ENCODE measurements at places on chromosomes 1 and 21.

- no peak overlapping the region for H3K4me3 ChIP-seq
- no peaks in the 10 kb centered on the region for H3K36me3 ChIP-seq
- DNase-seq = no peak
Measured at GRCh38 chr1:145805057-145805456, 18.8 kb downstream of the RNF115 start.

DNA sequence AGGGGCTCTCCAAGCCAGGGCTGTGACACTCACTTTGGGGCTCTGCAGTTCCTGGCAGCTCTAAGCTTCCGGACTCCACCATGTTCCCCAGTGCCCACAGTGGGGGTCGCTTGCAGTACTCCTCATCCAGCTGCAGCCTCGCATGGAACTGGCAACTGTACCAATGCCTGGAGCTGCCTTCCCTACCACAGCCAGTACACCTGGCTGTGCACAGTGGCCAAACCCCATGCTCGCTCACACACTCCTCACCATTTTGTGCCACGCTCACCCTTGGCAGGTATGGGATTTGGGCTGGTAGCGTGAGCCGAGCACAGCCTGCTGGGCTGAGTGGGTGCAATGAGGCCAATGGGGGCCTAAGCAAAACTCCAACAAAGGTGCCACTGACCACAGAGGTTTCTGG lies 1369.9 kb downstream of the KCNT2 start:
- H3K27me3 ChIP-seq = no peaks in the 10 kb centered on the region
- H3K27ac ChIP-seq = no peak overlapping the region
- H3K4me3 ChIP-seq = no peak overlapping the region
- no peaks in the 10 kb centered on the region for H3K36me3 ChIP-seq

DNA sequence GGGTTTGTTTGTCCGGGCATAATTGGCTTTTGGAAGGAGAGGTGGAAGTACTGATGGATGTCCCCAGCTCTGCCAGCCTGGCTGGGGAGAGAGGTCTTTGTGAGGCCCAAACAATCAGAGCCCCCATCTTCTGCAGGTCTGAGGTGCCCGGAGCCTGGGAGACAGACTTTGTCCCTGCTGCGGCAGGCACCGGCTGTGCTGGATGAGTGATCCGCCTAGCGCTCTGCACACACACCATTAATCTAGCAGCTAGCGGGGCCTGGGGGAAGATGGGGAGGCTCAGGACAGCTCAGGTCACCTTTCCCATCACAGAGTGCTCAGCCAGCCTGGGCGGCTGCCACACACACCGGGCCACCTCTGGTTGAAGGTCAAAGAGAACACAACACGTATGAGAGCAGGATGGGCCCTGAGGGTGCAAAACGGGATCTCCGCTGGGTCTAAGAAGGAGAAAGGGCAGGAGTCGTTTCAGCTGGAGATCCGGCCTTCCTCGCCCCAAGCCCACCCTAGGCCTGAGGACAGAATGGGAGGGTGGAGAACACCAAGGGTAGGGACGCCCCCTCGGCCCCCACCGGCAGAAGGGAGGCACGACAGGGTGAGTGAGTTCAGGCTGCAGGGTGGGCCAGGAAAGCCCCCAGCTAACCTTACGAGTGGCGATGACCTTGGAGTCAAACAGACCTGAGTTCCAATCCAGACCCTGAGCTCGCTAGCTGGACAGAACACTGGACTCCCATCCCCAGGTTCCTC lies 341.8 kb downstream of the NPHP4 start:
- H3K36me3 ChIP-seq = no peaks in the 10 kb centered on the region
- H3K4me1 ChIP-seq = peaks cover 21% of the 10 kb centered on the region
- H3K27me3 ChIP-seq = no peaks in the 10 kb centered on the region

GRCh38 chr1:30899577-30900389 lies 8.8 kb downstream of the SDC3 start:
- H3K4me1 ChIP-seq = peaks cover 17% of the 10 kb centered on the region
- no peak overlapping the region for H3K4me3 ChIP-seq
- H3K27me3 ChIP-seq = no peaks in the 10 kb centered on the region
- no peak overlapping the region for H3K27ac ChIP-seq
- H3K36me3 ChIP-seq = no peaks in the 10 kb centered on the region
- DNase-seq = no peak

DNA sequence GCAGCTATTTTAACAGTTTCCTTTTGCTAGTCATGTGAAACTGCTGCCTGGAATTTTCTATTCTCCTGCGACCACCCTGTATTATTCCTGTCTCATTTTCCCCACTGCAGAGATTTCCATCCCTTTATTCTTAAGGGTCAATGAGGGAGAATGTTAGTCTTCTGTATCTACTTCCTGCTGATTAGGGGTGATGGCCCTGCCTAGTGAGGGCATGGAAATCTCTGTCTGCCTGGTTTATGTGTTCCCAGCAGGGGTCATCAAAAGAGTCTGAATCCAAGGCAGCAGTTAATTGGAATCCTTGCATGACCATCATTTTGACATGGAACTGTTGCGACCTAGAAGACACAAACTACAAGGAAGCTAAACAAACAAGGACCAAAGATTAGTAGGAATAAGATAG lies 325.2 kb downstream of the PLPP3 start:
- no peaks in the 10 kb centered on the region for H3K27me3 ChIP-seq
- no peak overlapping the region for H3K4me3 ChIP-seq
- DNase-seq = no peak
- H3K4me1 ChIP-seq = no peaks in the 10 kb centered on the region
- no peak overlapping the region for H3K27ac ChIP-seq
